ENCODE measurements at places on chromosomes 7 and 10.

- DNase-seq, result peak; percentile 76
These were observed 4.4 kb downstream of the CDK6 start for GRCh38 chr7:92831716-92832533.

GRCh38 chr7:131637859-131638258 is 81.4 kb upstream of the PODXL start:
- no peak for DNase-seq

DNA sequence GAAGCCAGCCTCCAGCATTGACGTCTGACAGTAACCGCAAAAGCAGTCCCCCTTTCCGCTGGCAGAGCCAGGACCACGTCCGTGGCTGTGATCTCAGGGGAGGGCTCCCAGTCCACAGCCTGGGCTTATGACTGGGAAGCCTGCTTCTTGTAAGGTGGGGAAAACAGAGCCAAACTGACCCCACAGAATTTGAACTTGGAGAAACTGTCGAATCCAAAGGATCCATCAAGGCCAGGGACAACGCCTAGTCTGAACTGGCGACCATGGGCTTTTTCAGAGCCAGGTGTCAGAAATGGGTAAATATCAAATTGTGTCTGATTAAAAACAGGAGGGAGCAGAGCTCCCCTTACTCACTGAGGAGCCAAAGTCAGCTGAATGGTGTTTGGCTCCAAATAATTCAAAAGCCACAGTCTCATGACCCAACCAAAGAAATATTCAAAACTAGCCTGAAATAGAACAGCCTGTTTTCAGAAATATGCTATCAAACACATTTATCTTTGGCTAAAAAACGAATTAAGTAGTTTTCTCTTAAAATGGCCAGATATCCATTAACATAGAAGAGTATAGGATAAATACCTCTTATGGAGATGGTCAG is 751.4 kb upstream of the GALNT17 start:
- peak; percentile 55 for DNase-seq

DNA sequence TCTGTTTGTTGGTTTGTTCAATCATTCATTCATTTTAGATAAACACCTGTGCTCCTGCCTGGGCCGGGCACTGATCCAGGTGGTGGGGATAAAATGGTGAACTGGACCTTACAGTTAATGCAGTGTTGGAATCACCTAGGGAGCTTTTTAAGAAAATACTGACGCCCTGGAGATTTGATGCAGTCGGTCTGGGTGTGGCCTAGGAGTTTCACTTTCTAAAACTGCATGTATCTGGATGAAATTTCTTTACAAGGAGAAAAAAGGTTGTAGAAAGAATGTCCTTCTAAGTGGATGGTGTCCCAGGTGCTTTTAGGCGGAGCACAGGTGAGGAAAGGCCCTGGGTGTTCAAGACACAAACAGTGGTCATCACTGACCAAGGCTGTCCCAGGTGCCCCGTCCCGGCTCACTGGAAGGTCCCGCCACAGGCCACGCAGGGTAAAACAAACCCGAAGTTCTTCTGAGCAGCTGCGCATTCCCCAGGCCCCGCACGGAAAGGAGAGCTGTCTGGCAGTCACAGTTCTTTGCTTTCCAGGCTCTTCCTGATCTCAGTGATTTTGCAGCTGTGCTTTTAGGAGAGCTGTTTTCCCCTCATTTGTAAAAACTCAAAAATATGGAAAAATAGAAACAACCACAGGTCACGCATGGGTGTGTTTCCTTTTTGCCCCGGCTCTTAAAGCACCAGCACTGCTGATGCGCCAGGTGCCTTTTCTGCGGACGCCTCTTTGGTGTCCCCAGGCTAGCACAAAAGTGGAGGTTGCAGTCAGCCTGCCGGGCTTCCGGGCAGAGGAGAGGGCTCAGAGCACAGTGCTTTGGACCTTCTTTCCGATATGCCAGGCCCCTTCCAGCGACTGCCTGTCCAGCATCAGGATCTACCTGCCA is 161.9 kb downstream of the GRK5 start:
- no peak for DNase-seq

DNA sequence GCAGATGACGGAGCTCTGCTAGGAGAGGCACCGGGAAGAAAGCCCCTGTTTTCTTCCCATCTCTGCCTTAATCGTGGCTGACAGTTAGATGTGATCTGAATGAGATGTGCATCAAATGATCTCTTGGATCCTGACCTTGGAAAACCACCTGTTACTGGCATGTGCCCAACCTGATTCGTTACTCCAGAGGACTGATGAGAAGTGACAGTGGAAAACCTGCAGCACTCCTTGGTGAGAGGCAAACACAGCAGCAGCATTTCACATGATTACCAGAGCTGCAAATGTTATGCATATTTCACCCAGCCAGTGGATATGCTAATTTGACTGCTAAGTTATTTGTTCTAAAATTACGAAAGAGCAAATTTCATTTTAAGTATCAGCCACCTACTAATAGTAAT is 95.3 kb downstream of the PTPRN2 start:
- DNase-seq, result no peak
